ENCODE measurements at places on chromosomes 5 and 9.

- peak; percentile 61 for DNase-seq
Observed at GRCh38 chr5:148805326-148806290, 20.8 kb upstream of the ADRB2 start.

DNA sequence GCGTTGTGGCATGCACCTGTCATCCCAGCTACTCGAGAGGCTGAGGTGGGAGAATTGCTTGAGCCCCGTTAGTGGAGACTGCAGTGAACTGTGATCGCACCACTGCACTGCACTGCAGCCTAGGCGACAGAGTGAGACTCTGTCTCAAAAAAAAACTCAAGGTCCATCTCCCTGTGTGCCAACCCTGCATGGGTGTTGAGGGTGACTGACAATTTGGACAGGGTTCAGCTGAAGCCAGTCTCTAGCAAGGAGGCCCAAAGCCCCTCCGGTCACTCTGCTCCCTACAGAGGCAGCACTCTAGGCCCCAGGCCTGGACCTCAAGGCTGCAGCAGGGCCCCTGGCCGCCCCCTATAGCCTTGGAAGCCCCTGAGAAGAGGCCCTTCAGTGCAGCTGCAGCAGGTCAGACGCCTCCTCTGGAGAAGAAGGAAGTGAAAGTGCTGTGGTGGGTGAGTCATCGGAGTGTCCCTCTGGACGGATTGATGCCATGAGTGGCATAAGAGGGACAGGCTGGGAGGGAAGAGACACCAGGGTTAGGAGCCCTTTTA, 39.2 kb upstream of the NEK6 start:
- DNase-seq, result peak; percentile 58

DNA sequence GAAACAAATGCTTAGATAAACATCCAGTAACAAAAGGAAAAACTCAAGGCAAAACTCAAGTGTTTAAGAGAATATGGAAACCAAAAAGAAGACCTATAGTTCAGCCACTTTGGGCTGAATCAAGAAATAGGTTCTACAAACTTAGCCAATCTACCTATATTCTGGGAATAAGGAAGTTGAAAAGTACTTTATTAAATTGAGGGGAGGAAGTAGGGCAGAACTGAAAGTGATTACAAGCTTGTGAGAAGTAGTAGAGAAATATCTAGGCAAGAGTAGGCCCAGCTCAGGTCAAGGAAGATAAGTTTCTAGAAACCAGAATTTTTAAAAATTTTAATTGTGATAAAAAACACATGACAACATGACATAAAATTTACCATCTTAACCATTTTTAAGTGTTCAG, 384.8 kb upstream of the PCSK5 start:
- no peak for DNase-seq

DNA sequence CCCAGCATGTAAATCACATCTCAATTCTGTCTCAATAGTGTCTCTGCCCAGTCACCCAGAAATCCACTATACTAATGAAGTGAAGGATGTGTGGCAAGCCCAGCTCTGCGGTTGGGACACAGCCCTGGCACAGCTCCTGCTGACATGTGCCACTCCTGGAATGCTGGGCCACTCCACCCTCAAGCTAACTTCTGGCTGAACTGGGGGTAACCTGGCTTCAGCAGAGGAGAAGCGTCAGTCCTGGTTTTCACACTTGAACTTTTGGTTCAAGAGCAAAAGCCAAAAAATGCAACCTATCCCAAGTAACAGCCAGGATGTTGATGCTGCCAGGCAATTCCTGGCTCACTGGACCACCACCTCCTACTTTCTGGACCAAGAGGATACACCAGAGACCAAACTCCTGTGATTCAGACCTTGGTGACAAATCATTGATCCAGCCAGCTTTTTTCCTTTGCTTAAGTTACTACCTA, 86.4 kb downstream of the ARRDC3 start:
- DNase-seq, result no peak

DNA sequence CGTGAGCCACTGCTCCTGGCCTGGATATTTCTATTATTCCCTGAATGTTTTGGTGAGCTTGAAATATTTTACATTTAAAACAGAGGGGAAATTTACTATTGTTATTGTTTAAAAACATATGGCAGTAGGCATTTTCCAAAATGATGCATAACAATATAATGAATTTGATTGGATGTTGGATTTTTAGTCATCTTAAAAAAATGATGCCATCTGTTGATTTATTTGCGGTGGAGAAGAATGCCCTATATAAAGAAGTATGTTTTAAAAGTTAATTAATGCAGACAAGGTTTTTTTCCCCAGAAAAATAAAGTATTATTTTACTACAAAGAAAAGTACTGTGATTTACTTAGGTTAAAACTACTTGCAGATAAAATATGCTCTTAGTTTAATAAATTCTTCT, 33.4 kb upstream of the ARRDC3 start:
- DNase-seq, result peak; percentile 4

- DNase-seq, result peak; percentile 13
Observed at GRCh38 chr5:103041071-103041676, 78.8 kb downstream of the GIN1 start.

DNA sequence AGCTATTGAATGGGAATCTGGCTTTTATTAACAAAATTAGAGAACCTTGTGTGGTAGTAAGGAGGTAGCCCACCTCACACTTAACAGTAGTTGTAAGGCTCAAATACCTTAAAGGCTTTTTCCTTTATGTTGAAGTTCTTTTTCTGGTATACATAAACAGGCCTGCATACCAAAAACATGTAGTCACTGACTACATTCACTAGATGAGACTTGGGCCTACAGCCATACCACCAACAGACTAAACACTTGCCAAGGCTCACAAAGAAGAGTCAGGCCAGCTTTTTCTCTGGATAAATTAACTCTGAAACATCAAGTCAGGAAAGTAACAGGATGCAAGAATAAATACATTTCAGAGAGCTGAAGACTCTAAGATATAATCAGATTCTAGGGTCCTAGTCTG, 78.6 kb upstream of the MPDZ start:
- DNase-seq, result peak; percentile 60

DNA sequence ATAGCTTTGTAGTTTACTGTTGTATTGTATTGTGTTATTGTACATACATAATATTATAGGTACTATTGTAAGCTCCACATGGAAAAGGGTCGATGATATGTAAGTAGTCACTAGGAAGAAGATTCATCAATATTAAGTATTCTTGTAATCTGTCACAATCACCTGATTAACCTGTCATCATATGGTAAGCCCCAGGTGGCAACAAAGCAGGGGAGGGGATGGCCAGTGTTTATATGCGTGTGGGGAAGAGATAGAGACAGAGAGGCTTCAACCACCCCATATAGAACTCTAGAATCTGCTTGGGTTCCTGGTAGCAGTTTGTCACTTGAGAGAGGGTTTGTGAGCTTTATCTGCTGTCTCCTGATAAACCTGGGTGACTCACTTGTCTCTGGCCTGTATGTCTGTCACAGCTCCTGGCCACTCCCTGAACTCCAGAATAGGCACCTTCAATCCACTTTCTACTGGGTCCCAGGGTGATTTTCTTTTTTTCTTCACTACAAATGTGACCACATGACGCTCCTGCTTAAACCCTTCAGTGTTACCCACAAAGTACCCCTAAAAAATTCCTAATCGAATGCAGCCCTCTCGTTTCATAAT, 48.9 kb upstream of the CPEB4 start:
- no peak for DNase-seq

- DNase-seq, result no peak
Observed at GRCh38 chr5:160363660-160364395, 6.6 kb downstream of the C1QTNF2 start.

GRCh38 chr5:172450861-172451695, 3.2 kb downstream of the SH3PXD2B start:
- DNase-seq, result peak; percentile 64

- DNase-seq, result no peak
Observed at GRCh38 chr9:25864509-25864908, 186.3 kb upstream of the TUSC1 start.

DNA sequence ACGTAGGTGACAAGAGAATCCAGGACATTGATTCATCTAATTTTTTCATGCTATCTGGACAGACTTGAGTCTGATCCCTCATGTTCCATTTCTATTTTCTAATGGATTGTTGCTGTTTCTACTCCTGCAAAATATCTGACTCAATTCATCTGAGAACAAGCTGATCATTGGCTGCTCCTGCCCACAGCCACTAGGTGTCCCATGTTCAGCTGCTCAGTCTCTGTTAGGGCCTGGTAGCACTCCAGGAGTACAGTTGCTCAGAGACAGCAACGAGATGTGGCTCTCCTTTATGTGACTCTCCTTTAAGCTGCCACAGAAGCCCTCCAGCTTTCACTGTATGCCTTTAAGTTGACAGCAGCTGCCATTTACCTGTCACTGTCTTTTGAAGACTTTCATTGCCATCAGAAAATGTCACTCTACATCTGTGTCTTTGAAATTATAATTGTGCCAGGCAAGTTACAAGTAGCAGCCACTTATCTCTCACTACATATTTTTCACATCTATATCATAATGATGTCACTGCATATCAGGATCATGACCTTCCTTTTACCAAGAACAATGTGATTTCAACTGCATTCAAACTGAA, 1944.2 kb upstream of the NUDT12 start:
- DNase-seq, result no peak

DNA sequence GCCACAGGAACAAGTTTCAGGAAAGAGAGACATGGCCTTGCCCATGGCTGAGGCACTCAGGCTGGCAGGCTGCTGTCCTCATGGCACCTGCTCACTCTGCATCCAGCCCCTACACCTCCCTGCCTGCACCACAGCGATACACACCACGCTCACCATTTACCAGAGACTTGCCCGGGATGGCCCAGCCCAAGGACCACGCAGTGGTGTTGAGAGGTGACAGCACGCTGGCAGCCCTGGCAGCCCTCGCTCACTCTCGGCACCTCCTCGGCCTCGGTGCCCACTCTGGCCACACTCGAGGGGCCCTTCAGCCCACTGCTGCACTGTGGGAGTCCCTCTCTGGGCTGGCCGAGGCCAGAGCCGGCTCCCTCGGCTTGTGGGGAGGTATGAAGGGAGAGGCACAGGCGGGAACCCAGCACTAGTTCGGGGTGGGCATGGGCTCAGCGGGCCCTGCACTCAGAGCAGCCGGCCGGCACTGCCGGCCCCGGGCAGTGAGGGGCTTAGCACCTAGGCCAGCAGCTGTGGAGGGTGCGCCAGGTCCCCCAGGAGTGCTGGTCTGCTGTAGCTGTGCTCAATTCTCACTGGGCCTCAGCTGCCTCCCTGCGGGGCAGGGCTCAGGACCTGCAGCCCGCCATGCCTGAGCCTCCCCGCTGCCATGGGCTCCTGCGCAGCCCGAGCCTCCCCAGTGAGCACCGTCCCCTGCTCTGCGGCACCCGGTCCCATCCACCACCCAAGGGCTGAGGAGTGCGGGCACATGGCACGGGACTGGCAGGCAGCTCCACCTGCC, 20.3 kb downstream of the ZDHHC11B start:
- DNase-seq, result no peak

GRCh38 chr5:31981361-31981945, 192.7 kb downstream of the GOLPH3 start:
- no peak for DNase-seq

DNA sequence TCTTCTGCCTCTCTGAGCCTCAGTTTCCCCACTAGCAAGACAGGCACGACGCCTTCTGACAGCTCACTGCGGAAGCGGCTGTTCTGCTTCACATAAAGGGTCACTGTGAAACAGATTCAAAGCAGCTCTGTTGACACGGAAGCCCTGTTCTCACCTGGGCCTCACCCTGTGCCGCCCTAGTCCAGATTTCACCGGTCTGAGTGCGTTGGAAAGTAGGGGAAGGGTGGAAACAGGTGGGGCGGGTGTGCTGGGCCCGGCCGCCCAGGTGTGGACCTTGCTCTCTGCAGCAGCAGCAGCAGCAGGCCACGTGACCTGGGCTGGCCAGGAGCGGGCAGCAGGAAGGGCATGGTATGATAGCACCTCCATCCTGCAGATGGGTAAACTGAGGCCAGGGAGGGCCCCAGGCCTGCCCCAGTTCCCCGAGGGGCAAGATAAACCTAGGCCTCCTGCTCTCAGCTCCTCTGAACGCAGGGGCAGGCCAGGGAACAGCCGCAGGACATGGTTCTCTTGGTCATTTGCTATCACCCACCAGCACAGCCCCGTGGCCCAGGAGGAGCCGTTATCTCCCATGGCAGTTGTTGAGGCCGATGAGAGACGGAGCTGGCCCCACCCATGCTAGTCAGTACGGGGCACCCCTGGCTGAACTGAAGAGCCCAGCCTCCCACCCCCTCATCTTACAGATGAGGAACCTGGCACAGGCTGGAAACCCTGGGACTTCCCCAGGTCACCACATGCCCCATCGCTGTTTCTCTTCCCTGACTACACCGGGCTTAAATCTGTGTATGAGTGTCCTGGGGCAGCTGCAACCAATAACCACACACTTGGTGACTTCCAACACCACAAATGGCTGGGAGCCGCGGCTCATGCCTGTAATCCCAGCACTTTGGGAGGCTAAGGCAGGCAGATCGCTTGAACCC, 12.1 kb downstream of the PTGES2 start:
- DNase-seq, result no peak

DNA sequence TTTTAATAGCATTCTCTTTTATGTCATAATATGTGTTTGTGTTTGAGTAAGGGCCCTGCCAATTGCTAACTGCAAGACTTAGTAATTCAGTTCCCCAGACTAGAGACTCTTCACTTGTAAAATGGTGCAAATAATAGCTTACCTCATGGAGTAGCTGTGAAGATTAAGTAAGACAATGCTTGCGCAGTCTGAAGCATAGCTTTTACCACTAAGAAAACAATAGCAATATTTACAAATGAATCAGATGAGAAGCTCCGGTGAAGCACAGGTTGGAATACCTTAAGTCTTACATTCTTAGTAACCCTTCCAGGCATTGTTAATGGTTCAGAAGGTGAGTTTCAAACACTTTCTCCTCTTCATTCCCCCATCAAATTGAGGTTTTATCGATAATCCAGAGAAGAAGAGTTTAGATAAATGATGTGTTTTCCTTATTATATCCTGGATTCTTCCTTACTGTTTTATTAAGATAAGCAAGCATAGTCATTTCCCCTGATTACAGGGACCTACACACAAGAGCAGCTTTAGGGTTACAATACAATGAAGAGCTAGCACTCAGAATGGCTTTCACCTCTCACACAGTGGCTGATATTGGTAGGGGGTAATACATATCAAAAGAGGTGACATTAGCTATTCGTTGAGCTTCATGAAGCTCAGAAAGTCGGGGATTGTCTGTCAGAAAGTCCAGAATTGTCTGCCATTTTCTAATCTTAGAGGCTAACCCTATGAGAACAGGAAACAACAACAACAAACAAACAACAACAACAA, 96.4 kb upstream of the EDIL3 start:
- DNase-seq, result no peak

DNA sequence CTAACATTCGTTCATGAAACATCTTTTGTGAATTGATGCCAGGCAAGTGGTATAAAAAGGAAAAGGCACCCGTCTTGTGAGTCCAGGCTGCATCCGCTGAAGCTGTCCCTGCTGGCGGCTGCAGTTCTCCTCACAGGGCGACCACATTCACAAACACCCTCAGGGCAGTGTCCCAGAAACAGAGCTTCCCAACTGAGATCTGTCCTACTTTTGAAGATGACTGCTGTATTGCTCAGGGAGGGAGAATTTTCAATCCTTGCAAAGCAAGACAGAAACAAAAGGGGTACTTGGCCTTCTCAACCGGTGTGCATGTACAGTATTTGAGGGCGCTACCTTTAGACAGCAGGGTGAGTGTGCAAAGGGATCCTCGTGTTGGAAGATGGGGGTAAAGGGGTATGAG, 316.1 kb downstream of the GADD45G start:
- DNase-seq, result no peak
